ENCODE measurements at places on chromosomes 4 and X.
A peak's percentile ranks its signal among the peaks of the same experiment; 100 is the strongest.

DNA sequence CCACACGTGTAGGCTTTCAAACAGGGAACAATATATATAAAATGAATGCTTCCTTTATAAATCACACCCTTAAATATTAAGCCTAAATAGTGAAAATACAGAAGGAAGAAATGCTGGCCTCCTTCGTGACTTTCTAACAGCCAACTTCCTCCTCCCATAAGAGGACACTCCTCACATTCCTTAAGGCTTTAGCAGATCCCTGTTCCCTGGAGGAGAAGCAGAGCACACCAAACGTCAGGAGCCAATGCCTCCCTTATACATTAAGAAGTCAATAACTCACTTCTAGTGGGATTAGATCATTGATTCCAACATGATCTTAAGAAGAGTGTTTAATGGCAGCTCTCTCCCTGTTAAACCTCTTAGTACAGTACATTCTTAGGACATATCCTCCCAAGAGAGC, 108.4 kb upstream of the FAM241A start:
- no peak for DNase-seq

DNA sequence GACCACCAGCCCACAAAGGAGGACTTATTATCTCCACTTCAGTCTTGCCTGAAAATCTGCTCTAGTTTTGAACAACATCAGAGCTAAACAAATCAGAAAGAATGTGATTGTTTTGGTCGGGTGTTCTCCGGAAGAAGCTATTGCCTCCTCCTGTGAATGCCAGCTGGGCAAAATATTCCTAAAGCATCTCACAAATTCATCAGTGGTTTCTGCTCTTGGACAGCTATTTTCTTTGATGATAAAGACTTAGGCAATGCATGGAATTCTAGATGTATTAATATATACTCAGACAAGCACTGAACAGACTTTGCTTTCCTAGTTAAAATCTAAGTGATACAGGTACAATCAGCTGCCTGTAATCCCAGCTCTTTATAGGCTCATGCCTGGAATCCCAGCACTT, 71.8 kb downstream of the ASMT start:
- DNase-seq, result no peak

DNA sequence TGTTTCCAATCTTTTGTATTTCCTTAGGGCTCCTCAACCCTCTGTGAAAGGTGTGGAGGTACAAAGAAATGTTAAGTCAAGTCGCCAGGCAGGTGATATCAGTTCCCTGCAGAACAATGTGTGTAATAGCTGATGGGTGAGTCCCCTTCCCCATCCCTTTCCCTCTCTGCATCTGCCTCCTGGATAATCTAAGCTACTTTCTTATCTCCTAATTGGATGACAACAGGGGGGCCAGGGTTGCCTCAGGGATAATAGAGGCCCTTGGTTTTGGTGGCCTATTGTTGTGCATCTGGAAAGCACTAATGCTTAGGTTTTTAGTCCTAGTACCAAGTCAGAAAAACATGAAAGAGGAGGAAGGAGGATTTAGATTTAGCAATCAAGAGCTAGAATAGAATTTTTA, 29.1 kb downstream of the MAGED1 start:
- DNase-seq, result no peak

- DNase-seq, result no peak
These were observed 479.8 kb downstream of the KLHL13 start for GRCh38 chrX:117636826-117637225.

DNA sequence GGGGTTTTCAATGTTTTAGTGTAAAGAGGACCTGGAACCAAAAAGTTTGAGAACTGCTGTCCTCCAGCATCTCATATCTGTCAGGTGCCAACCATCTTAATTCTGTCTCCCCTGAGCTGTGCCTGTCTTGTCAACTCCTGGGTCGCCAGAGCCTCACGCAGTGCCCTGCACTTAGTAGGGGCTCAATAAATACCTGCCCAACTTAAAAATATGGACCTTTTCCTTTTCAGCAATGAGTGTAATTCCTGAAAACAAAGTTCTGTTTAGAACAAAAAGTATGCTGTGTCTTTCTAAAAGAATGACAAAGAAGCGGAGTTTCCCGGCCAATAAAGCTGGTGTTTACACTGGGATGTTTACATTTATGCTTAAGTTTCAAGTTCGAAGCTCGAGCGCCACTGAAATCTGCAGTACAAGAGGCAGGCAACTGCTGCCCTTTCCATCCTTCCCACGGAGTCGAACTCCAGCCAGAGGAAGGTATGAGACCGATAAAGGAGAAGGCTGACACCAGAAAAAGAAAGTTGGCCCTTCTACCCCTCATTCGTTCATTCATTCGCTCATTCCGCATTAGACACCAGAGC, 1.1 kb upstream of the HTATSF1 start:
- DNase-seq, result no peak

DNA sequence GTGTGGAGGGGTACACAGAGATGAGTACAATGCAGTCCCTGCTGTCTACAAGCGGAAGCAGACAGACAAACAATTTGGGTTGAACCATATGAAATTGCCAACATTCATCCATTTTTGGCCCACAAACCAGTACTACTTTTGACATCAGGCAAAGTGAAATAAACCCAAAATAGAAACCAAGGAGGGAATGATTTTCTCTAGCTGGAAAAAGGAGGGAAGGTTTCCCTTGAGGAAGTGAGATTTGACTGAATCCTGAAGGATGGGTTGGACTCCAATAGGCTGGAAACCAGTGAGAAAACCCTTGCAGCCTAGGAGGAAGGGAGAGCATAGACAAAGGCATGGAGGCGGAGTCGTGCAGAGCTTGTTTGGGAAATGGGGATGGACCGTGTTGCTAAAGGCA, 63.5 kb upstream of the PJA1 start:
- no peak for DNase-seq

DNA sequence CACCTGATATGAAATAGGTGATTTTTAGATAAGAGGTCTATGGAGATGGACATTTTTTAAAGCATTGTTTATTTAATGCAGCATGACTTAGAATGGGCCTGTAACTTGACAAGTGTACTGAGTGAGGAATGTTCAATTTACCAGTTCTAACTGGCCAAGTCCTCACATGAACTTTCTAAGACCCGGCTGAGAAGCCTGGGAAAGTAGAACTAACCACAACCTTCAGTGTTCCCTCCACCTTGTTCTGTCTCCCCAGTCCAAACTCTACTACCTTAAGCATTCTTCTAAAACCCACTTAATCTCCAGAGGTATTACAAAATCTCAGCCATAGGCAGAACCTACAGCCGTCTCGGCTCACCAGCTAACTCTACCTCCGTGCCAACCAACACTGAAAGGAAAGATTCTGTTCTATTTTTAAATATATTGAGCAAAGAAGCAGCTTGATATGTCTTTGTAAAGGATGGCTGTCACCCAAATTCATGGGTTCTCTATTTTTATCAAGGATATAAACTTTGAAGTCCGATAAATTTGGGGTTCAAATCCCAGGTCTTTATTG, 6.8 kb downstream of the PPARGC1A start:
- no peak for DNase-seq

DNA sequence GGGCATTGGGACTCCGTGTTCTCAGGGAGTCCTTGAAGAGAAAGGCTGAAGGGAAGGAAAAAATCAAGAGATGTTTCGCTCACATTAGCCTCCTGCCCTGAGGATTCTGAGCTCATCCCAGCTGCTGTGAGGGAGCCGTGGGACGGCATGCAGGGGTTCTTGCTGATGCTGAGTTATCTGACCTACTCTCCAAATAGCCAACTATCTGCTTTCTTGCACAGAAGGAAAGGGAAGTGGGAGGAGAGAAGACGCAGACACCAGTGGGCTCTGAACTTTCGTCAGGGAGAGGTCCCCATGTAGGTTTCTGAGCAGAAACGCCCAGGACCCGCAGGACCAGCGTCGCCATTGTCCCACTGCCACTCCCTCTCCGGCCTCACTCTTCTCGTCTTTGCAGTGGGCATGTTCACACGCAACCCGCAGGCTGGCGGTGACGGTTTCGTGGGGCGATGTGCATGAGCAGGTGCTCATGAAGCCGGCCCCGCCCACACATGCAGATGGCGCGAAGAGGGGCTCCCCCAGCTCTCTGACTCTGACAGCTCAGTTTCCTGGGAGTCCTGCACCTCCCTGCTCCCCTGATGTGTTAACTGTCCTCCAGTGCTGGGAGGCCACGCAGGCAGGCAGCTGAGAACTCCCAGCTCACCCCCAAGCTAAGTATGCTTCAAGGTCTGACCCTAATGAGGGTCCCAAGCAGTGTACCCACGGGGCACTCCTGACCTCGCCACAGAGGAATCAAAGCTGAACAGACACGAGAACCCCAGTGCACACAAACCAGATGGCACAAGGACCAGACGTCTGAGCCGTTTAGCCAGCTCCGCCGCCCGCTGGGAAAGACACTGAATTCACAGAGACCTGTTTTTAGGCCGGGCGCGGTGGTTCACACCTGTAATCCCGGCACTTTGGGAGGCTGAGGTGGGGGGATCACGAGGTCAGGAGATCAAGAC, 13.6 kb upstream of the ABLIM2 start:
- no peak for DNase-seq

- DNase-seq, result no peak
These were observed 15.4 kb upstream of the DOCK11 start for GRCh38 chrX:118480172-118480571.

DNA sequence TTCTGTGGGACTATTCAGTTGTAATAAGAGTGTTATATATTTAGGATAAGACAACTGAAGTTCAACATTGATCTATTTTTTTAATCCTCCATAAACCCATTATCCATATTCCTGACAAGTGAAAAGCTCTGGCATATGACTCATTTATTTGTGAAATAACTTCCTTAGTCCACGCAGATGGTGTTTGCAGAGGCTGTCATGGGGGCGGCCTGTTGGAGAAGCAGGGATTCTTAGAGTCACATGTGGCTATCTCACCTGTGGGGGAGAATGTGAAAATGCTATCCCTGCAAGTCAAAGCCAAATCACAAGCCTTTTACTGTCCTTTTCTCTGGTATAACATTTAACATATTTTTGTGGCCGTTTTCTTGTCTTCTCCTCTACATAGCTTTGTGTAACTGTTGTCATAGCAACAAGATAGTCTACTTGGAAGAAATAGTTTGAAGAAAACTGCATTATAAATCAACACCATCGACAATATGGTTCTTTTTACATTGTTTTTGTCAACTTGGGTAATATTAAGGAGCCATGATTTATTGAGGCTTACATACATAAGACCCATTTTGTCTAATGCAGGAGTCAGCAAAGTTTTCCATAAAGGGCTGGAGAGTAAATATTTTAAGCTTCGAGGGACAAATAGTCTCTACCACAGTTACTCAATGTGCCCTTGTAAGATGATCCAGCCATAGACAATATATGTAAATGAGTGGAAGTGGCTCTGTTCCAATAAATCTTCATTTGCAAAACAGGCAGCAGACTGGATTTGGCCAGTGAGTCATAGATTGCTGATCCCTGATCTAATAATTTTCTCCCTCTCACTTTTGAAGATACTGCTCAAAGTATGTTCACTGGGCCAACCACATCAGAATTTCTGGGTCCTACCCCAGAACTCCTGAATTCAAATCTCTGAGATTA, 395.0 kb downstream of the DTHD1 start:
- DNase-seq, result peak; percentile 15

GRCh38 chr4:118989098-118990080, 100.7 kb downstream of the SYNPO2 start:
- no peak for DNase-seq

DNA sequence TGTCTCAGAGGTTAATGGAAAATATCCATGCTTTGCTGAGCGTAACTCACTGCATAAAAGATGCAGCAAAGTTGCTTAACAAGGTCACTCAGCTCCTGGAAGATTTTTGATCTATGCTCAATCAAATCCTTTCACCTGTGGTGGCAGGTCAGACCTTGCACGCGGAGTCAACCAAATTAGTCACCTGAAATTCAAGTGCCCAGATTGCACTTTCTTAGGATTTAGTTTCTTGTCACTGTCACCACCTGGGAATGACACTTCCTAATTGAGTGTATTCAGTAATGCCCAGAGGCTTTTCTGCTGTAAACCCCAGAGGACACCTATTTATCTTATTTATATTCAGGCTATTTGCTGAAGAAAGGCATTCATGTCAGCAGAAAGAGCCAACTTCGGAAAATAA, 215.8 kb upstream of the SMIM31 start:
- DNase-seq, result no peak

DNA sequence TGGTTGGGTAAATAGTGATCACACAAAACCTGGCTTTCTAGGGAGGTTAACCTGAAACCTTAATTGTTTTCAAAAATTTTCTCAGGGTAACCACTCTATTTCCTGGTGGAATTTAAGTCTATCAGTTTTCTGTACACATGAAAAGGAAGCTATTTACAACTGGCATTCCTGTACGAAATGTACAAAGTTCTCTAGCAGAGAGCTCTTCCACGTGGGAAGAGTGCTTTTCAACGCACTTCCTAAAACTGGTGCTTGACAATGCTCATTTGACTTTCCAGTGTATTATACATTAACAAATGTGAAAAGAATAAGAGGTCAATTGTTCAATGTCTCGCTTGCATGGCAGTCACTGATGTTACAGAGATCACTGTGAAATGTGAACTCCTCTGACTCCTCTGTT, 2.8 kb upstream of the SOD3 start:
- no peak for DNase-seq

GRCh38 chr4:64306255-64306565, 103.0 kb downstream of the TECRL start:
- DNase-seq, result no peak

DNA sequence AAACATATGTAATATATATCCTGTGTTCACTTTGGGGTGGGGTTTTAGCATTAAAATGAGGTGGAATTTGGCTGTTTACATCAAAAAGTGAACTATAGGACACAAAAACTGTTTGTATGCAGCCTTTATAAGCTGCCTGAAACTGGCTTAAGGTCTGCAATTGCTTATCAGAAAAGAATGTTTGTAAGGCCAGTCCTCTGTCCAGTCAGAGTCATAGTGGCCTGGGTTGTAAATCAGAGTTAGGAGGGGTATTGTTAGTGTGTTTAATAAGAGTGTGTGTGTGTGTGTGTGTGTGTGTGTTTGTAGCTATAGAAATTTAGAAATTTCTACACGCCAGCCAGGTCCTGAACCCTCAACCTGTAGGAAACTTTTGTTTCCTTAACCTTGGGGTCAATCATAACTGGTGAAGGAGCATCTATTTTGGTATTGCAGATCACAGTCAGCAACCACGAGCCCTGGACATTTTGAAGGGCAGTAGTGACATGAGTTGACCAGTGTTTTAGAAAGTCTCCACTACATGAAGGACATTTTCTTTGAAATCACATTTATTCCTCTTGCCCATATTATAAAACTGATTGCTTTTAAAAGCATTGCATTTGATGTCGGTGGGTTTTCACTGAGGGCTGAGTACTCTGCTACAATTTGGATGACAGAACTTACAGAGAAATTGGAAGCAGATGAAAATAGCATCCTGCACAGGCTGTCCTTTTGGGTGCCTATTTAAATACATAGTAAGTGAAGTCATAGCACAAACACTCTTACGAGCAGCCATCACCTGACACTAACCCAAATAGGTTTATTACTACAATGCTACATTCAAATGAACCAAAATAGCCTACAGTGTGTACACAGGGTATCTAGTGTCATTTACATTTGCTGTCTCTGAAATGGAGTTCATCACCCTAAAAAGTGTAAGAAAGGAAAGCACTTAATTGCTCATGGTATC, 11.2 kb upstream of the TMEM154 start:
- DNase-seq, result peak; percentile 53

DNA sequence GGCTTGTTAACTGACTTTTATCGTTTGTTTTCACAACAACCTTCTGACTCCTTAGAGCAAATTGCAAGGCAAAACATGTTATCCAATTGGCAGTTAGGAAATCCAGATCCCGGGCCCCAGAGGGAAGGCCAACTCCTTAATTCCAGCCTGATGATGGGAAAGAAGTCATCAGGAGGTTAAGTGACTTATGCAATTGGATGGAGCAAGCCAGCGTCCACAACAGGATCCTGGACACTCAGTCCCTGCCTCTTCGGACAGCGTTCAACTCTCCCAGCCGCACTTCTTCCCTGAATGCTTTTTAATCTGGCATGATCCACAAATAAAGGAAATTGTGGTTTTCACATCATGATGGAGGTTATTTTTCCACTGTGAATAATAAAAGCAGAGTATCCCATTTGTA, 310.1 kb downstream of the RAB28 start:
- no peak for DNase-seq
